NCI-H187 treated with DMSO at 0.1 percent for 48 hours (cell line): ENCODE measurements at places on chromosomes 11 and 22.

- DNase-seq, result no peak
Observed at GRCh38 chr22:46432164-46433068, 96.9 kb downstream of the TRMU start.

GRCh38 chr22:44538051-44538450, 40.0 kb upstream of the RTL6 start:
- DNase-seq, result no peak

- no peak for DNase-seq
Observed at GRCh38 chr22:17810570-17811116, 36.4 kb upstream of the BID start.

- DNase-seq, result no peak
Observed at GRCh38 chr11:69316956-69317355, 23.0 kb downstream of the MYEOV start.

DNA sequence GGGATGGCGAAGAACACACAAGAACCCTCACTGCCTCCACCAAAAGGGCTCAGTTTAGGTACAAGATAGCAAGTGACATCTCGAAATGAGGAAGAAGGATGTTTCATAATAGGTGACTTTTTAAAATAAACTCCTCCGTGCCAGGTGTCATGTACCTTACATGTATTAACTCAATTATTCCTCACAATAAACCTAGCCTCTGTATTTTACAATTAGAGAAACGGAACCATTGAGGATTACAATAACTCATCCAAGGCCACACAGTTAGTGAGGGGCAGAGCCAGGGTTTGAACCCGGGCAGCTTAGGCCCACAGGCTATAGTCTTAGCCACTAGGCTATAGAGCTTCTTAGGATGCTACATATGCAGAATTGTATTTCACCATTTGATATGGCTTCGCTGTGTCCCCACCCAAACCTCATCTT, 965 bp upstream of the PAMR1 start:
- DNase-seq, result no peak

- DNase-seq, result no peak
Observed at GRCh38 chr11:2584434-2584811, 115.4 kb downstream of the KCNQ1OT1 start.

DNA sequence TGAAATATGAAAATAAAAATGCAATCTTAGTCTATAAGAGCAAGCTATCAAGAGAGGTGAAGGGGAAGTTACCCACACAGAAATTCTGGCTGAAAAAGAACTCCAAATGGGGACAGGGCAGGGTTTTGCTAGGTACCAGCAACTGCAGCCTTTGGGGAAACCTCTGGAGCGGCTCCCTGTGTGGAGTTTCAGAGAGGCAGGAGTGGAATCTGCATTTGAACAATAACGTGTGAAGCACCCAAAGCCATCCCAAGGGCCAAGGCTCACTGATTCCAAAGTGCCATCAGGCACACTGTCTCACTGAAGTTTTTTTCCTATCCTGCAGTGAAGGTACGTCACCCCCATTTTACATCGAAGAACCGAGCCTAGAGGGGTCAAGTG, 87.8 kb downstream of the KCNC1 start:
- DNase-seq, result no peak

DNA sequence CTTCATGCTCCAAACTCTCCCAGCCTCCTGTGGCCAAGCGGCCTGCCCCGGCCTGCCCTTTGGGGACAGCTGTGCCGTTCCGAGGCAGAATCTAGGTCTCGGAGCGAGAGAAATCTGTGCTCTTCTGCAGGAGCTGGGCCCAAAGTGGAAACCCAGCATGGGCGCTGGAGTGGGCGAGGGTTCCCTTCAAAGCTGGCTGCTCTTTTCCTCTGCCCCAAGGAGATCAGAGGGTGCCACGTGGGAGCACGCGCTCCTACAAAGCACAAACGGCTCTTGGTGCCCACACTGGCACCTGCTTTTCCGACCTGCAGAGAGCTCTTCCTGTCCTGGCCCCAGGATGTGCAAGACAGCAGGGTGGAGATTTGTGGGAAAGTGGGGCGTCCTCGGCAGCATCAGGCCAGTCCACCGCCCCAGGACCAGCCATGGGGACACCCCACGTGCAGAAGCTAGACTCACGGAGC, 6.9 kb downstream of the OSBPL5 start:
- no peak for DNase-seq

DNA sequence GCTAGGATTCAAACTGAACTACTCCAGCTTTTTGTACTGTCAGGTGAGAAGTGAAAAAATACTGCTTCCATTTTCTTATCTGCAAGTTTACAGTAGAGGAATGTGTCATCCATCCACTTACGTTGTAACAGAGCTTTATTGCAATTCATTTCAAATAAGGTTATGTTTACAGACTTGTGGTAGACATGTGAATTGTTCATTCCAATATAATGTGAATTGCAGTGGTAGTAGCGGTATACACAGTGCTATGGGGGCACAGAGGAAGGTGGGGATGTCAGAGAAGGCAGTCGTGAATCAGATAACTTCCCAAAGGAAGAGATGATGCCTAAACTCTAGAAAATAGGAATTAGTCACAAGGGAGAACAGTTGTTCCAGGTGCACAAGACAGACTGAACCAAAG, 42.5 kb downstream of the CEP57 start:
- no peak for DNase-seq

DNA sequence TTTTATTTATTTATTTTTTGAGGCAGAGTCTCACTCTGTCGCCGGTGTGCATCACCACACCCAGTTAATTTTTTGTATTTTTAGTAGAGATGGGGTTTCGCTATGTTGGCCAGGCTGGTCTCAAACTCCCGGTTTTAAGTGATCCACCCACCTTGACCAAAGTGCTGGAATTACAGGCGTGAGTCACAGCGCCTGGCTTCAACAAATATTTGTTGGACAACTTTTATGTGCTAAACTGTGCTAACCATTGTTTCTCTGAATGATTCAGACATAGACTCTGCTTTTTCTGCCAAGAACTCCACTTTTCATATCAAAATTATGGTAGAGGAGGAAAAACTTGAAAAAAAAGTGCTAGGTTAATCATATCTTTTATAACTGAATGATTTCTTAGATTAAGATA, 36.3 kb downstream of the MMP7 start:
- no peak for DNase-seq

DNA sequence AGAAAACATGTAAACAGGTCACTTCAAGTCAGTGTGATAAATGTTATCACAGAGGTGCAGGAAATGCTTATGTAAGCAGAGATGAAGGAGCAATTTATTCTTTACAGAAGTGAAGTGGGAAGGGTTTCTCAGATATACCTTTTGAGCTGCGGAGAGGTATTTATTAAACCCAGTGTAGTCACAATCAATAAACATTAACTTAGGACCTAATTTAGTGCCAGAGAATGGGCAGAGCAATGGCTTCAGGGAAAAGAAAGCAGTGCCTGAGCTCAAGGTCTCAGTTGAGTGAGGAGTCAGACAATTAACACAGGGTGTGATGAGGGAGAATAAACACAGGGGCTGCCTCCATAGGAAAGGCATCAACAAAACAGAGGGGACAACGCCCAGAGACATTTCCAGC, 1.9 kb downstream of the MS4A5 start:
- DNase-seq, result no peak

- no peak for DNase-seq
Observed at GRCh38 chr22:32729412-32729811, 72.1 kb upstream of the TIMP3 start.

DNA sequence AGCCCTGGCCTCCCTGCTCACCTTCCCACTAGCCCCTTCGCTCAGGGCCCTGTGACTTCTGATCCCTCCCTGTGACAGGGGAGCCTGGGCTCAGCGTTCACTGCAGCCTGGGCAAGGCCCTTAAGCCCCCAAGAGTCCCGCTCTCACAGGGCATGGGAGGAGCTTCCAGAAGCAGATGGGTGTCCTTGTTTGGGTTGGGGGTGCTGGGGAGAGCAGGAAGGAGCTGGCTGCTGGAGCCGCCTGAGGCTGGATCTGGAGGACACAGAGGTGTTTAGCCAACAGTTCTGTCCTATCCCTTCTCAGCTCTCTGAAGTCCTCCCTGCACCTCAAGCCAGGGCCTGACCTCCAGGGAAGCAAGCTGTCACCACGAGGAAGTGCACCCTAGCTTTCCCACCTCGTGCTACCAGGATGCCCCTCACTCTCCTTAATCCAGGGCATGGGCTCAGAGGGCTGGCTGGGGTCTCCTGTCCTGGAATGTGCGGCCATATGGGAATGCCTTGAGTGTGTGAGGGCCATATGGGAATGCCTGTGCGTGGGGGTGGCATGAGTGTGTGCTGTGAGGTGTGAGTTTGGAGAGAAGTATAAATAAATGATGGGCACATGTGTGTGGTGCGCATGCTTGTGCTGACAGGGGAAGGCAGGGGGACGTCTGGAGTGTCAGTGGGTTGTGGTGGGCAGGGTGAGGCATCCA, 25.0 kb upstream of the TUB start:
- no peak for DNase-seq
